ENCODE measurements at places on chromosomes 5 and 9.

GRCh38 chr5:34854459-34855174 lies 15.7 kb downstream of the TTC23L start:
- DNase-seq, result no peak

DNA sequence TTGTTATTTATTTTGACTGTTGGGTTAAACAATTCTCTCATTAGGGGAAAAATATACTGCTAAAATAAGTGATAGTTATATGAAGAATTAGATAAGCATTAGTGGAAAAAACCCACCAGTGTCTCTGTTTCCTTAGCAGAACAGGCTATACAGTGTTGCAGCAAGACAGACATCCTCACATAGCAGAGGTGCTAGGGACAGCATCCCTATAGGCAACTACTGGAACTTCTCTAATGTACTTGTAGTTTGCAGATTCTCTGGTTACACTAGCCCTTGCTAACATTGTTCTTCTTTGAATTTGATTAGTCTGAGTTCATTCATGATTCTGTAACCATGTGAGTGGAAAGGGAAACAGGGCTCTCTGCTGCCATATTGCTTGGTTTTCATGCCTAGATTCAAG lies 661.8 kb upstream of the RGMB start:
- DNase-seq, result no peak

DNA sequence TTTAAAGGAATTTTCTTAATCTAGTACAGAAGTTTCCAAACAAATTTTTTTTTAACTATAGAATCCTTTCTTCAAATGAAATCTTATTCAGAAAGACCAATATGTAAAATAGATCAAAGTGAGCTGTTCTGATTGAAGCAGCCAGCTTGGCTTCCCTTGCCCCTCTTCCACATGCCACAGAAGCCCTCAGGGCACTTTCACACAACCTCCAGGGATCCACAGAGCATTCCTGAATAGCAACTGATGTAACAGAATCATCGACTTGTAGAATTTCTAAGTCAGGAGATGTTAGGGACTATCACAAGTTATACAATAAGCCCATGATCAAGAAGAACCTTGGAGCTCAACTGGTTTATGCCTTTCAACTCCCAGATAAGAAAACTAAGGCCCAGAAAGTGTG lies 427.8 kb upstream of the C9orf72 start:
- no peak for DNase-seq

GRCh38 chr9:16726718-16727451 lies 143.6 kb downstream of the BNC2 start:
- no peak for DNase-seq

DNA sequence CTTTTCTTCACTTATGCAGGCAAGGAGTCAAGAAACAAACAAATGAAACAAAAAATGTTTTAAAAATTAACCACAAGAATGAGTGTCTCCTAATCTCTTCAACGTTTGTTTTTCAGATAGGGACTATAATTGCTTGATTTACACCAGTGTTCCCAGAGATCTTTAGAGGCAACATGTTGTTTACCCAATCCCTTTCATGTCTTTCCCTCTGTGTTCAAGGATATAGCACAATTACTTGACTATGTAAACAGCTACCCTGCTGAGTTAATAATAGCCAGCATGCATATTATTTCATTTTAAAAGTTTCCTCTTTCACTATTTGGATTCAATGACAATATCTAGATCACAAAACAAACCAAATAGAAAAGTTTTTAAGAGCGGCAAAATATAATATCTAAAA lies 25.1 kb upstream of the SHISAL2B start:
- DNase-seq, result no peak

DNA sequence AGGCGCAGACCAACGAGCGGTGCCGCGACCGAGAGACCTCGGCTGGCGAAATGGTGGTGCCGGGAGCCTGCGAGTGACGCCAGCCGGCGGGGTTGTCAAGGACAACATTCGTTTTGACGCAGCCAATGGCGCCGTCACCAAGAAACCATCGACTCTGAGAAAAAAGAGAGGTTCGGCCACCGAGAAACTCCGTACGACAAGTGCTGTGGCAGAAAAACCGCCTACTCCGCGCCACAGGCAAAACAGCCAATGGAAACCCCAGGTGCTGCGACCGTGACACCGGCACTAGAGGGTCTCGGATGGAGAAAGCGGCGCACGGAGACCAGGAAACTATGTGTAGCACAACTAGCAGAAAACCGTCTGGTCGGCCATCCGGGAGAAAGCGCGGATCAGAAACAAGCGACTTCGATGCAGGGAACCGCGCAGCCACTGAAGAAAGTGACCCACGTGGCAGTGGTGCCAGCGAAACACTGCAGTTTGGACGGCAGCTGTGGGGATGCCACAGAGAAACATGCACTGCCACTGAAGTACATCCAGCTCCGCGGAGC lies 88.8 kb downstream of the ANXA2R start:
- no peak for DNase-seq

DNA sequence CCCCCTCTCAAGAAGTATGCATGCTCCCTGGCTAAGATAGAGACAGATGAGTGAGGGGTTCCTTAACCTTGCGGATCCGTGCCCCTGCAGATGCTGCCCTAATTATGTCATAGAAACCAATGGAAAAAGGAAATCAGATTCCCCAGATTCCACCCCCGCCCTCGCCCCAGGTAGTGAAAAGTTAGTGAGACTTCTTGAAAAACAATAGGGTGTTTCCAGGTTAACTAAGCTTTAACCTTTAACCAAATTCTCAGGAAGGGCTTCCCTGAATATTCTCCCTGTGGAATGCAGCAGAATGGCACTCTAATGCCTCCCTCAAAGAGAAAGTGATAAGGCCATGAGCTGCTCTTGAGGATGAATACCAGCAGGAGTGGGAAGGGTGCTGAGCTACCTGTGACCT lies 116.0 kb upstream of the RANBP3L start:
- DNase-seq, result no peak

DNA sequence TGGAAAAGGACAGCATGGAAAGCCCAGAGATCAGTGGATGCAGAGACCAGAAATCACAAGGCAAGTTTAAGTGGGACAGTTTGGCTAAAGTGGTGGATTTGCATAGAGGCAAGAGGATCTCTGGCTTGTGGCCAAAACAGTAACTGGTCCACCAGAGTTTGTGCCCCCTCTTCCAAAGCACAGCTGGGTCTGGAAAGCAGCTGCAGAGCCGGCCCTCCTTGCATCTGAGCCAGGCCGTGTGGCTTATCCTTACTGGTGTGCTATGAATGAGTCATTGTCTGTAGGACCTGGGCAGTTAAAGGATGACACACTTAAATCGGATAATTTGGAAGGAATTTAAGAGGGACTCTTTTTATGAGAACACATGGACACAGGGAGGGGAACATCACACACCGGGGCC lies 146.6 kb downstream of the PIP5K1B start:
- DNase-seq, result no peak

DNA sequence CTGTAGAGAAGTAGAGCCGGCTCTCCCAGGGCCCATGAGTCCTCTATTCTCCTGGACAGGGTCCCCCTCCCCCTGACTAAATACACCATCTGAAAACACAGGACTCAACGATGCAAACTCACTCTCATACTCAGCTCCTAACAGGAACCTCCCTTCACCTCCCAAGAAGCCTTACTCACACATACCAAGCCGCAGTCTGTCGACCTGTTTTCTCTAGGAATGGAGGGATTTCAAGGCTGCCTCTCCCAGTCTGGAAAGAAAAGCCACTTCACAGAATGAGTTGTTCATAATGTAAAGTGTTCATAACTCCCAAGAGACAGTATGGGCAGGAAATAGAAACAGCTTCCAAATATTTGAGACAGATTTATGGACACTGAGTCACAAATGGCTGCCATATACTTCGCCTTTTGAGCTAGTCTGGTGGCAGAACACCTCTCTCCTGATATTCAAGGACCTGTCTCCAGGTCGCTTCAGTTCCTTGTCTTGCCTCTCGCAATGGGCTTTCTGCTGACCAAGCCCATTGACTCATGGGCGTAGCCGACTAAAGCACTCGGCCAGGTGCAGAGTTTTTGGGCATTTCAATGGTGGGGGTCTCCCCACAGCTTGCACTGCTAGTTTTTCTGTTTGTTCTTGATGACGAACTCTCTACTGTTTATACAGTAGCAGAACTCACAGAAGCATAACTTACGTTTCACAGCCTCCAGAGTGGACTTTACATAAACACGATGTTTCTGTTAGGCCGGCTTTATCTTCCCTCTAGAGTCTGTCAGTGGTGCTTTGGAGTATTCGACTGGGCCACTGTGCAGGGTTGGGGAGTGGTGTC lies 25.0 kb upstream of the IL17B start:
- no peak for DNase-seq

DNA sequence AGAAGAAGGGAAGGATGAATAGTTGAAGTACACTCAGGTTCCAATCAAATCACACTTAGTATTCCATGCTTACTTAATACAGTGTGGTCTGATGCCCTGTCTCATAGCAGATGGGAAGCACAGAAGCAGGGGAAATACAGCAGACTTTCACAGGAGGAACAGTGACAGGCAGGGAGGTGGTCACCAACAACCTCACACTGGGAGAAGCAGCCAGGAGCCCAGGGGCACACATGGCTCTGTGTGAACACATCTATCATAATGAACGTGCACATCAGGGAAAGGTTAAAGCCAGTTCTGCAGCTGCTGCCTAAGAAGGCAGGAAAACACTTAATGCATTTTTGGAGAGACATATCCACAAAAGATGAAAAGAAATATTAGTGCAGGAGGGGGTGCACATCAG lies 312.3 kb downstream of the MED10 start:
- DNase-seq, result no peak

DNA sequence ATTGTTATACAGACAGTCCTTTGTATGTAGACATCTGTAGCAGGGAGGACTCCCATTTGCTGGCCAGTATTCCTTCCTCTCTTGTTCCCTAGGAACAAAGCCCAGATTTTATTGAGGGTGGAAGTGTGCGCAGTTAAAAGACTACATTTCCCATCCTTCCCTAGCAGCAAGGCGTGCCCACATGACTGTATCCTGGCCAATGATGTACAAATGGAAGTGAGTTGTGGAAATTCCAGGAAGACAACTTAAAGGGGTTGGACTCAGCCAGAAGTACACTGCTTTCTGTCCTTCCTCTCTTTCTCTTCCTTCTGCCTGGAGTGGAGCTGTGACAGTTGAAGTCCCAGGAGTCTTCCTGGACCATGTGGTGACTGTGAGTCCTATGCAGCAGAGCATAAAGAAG lies 89.0 kb downstream of the HRH2 start:
- peak; percentile 49 for DNase-seq

GRCh38 chr9:83449166-83449565 lies 89.0 kb downstream of the FRMD3 start:
- no peak for DNase-seq

DNA sequence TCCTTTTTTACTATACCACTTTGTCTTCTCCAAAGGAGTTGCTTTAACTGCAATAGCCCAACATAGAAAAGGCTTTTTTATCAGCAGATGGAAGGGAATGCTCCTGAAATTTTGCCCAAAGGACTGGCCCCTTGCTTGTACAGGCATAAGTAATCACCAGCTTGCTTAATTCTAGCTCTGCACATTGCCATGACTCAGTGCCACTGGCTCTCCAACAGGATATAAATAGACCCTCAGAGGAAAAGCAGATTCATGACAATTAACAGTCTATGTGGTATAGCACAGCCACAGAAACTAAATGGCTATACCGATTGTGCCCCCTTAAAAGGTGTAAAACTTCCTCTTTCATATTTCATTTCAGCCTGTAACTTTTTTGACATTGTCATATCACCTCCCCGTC lies 227.0 kb downstream of the ZNF608 start:
- no peak for DNase-seq

- no peak for DNase-seq
Measured at GRCh38 chr5:113117543-113118115, 141.0 kb downstream of the DCP2 start.

- DNase-seq, result no peak
Measured at GRCh38 chr5:42426016-42426415, 2.8 kb downstream of the GHR start.

- peak; percentile 20 for DNase-seq
Measured at GRCh38 chr9:129176701-129177442, 1.2 kb downstream of the IER5L start.

- DNase-seq, result peak; percentile 100
Measured at GRCh38 chr9:34328987-34329832, at the start of the genes KIF24 and NUDT2. KIF24 (minus strand) TSS chr9:34329268; CDS start chr9:34311346, 17,922 bp downstream. NUDT2 (plus strand) TSS chr9:34329569; CDS start chr9:34339040, 9,471 bp downstream.

DNA sequence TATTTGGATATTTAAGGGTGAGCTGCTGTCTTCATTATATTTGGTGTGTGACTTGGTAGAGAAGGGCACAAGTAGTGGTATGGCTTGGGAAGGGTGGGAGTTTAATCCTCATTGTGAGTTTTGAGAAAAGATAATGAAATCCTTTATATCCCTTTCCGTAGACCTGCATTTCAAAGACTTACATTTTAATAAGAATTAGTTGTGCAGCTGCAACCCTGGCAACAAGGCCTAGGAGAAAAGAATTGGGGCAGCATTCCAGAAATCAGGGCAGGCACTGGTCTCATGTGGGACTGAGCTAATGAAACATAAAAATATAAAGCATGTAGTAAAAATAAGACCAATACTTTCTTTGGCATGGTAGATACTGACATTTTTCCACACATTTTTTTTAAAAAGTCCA lies 60.5 kb downstream of the CDC42SE2 start:
- DNase-seq, result peak; percentile 80

GRCh38 chr9:105305856-105306255 lies 61.4 kb downstream of the SLC44A1 start:
- DNase-seq, result no peak

- no peak for DNase-seq
Measured at GRCh38 chr5:140186267-140186671, 11.3 kb downstream of the CYSTM1 start.

- DNase-seq, result no peak
Measured at GRCh38 chr9:116112236-116112635, 41.4 kb upstream of the PAPPA start.

DNA sequence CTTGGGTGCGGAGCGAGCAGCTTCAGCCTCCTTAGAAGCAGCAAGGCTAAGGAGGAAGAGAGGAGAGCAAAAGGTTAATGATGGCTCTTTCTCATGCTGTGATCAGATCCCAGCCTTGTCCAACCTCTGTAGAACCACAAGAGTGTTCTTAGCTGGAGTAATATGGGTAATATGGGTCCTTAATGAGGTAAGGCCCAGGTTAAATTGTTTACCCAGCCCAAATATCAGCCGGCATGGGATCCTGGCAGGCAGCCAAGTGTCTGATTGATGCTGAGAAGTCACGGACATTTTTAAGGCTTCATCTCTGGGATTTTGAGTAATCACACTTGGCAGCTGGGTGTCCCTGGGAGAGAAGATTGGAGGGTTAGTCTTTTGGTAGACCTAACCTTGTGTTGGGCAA lies 32.3 kb downstream of the GLRA1 start:
- no peak for DNase-seq

DNA sequence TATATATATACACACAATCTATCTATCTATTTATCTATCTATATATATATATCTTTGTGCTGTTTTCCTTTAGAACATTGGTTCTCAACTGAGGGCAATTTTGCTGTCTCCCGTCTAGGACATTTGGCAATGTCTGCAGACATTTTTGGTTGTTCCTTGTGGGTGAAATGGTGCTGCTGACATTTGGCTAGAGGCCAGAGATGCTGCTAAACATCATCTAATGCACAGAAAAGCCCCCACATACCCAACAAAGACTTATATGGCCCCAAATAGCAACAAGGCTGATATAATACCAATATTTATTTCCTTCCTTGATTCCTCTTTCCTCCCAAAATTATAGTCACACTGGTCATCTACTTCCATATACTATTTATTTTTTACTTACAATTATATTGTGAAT lies 197.5 kb downstream of the TRPM3 start:
- DNase-seq, result no peak

GRCh38 chr5:89232139-89232603 lies 349.2 kb upstream of the MEF2C start:
- no peak for DNase-seq

All from putamen (tissue), 1 donor.